Activated T-helper 1 cell treated with Interleukin-2 at 50 U/mL for 16 hours (primary cell): ENCODE measurements at places on chromosomes 7 and 10.

DNA sequence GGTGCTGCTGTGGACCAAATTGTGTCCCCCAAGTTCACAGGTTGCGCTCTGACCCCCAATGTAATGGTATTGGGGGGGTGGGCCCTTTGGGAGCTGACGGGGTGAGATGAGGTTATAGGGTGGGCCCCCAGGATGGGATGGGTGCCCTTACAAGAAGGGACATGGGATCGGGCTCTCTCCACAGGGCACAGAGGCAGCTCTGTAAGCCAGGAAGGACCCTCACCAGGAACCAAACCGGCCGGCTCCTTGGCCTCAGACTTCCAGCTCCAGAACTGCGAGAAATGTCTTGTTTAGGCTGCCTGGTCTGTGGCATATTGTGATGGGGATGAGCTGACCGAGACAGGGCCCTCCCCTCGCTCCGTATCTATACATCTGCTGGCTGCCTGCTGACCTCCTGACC, 25.7 kb upstream of the JAKMIP3 start:
- no peak for DNase-seq

DNA sequence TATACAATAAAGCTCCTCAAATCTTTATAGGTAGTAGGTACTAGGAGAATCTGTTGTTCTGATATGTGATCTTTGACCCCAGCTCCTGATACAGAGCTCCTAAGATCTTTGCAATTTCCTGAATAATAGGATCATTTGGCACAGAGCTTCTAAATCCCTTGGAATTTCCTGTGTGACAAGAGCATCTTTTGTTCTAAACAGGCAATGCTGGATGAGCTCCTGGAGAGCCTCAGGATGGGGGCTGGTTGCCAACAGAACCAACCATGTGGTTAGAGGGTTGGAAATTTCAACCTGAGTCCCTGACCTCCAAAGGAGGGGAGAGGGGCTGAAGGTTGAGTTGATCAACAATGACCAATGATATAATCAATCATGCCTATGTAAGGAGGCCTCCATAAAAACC, 629.0 kb downstream of the CCSER2 start:
- no peak for DNase-seq

DNA sequence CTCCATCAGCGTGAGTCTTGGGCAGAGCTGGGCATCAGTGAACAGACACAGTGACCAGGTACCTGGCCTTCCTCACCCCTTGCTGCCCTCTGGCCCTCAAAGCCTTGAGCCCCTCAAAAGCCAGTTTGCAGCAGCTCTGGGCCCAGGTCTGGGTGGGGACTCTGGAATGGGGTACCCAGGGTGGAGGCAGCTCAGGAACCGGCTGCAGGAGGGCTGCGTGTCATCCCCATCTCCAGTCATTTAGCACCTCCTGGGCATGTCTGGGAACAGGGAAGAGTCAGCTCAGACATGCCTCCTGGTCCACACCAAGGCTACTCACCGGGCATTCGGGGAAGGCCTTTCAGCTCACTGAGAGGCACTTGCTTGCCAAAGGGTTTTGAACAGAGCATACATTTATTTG, 503.3 kb downstream of the TCERG1L start:
- no peak for DNase-seq

DNA sequence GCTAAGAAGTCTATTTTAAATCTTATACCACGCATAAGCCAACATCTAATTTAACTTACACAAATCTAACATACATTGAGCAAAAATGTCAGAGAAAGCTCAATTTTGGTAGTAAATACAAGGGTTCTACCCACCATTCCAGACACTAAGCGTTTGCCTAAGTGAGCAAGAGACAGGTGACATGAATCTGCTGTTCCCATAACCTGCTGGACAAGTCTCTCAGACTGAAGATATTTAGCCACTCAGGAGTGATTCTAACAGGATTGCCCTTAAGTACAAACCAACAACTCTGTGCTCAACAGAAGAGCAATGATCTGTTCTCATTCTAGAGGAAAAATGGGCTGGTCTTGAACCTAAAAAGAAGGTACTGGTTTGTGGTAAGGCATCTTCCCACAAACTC, 18.8 kb downstream of the EZH2 start:
- DNase-seq: no peak

DNA sequence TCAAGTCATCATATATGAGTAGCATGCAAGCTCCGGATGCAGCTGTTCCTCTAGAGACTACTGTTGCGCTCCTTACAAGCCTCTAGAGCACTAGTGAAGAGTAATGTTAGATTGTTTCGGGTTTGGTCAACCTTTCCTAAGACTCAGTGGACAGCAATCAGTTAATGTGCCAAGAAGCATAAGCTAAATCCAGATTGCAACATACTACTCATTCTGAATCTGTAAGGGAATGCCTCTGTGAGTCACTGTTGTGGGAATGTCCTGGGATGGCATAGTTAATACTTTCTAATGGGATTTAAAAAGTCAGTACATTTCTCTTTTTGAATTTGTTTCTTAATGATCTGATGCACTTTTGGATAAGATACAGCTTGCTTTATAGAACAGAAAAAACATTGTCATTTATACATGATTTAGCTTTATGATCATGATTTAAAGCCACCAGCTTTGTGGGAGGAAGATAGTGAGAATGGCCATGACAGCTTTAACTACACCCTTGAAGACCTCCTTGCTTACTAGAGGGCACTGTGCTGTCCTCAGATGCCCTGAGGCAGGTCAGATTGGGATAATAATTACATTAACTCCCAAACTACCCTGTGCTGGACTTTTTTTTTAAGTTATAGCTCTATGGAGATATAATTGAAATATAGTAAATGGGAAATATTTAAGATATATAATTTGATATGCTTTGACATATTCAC, 138.4 kb downstream of the SDK1 start:
- DNase-seq: no peak
